ENCODE measurements at places on chromosomes 2 and 18.

DNA sequence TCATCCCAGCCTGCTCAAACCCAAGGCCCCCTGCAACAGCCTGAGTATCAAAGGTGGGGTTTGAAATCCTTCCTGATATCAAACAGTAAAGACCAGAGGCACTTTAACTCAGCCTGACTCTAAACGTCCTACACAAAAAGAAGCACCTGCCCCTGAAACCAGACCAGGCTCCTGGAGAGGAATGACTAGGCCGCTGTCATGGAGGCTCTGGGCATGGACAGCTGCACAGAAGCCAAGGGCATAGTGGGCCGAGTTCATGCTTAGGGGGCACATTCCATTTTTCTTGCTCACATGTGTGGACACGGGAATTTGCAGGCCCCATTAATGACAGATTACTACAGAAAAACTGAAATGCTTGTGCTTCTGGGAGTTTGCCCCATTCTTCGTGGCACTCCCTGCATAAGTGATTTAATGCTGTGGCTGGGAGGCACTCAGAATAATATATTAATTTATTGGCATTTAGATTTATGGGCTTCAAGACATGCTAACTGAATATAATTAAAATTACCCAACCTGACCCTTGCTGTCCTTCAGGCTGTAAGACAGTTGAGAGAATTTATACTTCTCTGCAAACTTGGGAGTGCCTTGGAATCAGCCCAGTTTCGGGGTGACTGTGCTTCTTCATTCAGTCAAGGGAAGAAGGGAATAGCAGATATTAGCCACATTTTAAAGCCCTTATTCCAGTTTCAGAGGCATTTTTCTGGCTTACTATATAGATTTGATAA is 105.5 kb downstream of the GYPC start:
- DNase-seq: no peak

- no peak for DNase-seq
These were observed 30.0 kb downstream of the CFAP221 start for GRCh38 chr2:119574108-119574815.

DNA sequence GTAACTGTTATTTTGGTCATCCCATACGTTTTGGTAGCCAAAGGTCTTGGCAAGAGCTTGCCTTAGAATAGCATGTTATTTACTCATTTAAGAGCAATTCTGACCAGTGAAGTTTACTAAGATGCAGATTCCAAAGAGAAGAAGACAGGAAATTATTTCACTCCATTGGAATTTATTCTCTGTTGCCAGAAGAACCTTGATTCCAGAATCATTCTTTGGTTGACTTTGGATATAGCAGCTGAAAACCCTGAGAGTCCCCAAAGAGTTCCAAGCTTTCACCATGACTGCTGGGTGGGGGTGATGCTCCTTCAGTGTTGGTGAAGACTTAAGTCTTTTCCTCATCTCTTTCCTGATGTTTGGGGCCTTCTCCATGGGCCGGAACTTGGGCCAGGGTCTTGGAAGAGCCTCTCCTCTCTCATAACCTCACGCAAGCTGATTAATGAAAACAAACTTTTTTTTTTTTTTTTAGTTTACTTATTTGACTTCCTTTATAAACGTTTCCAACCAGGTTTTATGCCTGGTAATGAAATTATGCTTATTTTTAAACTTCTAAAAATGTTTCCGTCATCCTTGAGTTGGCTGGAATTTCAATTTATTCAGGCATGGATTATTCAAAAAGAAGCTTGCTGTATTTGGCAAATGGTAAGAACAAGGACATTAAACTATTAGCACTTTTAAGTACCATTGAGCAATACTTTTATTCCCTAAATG is 192.0 kb downstream of the MTX2 start:
- DNase-seq: no peak

DNA sequence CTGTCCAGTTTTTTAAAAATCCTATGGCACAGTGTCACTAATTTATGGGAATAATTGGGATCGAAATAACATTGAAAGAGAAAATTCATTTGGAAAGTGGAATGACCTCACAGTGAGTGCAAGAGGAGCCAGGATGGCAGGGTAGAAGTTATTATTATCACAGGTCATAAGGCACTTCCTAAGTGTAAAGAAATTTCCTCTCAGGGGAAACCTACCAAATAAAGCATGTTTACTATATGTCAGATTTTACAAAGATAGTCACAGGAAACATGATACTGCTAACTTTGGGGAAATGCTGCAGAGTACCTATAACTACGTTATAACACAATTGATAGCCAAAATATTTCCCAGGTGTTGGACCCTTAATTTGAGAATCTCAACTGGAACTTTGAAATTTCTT is 226.3 kb upstream of the SMAD7 start:
- DNase-seq: no peak

- DNase-seq: no peak
These were observed 74.6 kb downstream of the ACAA2 start for GRCh38 chr18:49738721-49739120.

DNA sequence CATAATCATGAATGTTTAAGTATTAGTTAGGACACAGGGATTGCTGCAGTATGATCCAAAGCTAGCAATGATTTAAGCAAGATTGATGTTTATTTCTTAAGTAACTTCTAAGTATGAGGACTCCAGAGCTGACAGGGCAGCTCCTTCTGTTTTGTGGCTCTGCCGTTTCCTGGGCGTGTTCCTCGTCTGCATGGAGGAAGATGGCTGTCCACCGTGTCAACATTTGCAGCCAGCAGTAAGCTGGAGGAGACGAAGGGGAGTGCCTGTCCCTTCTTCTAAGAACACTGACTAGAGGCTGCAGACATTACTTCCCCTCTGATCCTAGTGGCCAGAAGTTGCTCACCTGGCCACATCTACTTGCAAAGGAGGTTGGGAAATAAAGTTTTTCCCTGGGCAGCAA is 144.1 kb downstream of the MYO1B start:
- DNase-seq: no peak

DNA sequence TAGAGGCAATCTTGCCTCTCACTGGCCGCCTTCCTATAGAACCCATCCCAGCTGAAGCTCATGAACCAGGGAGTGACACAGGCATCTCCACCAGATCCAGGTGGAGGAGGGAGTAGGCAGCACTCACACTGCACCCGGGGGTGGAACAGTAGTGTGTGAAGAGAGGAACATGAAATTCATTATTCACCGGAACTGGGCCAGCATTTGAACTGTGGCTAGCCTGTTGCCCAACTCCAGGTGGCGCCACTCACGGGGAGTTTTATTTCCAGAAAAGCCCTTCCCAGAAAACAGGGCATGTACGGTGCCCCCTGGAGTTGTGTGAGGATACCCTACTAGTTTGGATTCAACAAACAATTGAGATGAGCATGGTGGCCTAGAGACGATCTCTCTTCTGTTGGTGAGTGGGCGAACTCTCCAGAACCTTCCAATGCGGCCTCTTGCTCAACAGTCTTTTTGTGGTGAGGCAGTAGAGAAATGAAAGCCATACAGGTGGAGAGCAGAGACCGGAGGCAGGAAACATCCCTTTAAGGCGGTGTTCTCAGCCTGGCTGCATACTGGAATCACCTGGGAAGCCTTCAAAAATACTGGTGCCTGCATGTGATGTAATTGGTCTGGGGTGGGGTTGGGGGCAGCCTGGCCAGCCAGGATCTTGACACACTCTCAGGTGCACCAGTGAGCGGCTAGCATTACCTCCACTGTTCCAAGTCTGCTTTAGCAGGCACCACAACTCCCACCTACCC is 73.5 kb upstream of the NEDD4L start:
- DNase-seq: no peak

- no peak for DNase-seq
These were observed 55.0 kb upstream of the DAPL1 start for GRCh38 chr2:158740127-158740526.

- DNase-seq: no peak
These were observed 87.4 kb downstream of the GAREM1 start for GRCh38 chr18:32383050-32383819.

- DNase-seq: no peak
These were observed 27.4 kb downstream of the EVX2 start for GRCh38 chr2:176056406-176056805.

DNA sequence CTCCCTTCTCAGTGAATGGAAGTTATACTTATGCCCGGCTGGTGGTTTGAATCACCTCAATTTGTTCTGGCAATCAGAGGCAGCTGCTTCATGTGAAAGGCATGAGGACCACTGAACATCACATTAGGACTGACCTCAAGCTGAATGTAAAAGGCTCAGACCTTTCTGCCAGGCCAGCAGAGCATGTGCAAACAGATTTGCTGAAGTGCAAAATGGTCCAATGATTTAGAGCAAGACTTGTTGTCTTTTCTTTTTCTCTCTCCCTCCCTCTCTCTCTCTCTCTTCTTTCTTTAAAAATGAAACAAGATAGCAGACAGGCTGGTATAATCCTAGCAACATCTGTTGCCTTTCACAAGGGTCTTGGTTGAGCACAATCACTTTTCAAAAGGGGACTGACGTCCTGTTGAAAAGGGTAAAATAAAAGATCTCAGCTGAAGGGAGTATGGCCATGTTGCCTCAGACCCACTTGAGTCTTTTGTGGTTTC is 13.3 kb upstream of the CDH7 start:
- DNase-seq: no peak

DNA sequence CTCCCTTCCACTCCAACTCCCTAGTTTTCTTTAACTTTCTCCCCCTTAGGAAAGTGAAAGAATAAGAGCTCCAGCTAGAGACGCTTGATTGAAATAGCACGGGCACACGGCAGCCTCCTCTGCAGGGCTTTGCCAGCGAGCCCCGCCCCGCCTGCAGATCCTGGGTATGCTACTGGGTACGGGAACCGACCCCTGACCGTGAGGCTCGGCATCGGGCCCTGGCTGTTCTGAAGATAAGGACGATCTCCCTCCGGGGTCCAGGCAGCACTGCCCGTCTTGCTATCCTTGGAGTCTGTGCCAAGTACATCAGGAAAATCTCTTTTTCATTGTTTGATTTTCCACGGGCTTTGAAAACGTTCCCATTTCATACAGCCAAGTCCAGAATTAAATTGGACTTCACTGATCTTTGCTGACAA is 284.5 kb downstream of the MTX2 start:
- DNase-seq: no peak

- DNase-seq: no peak
These were observed 262.8 kb downstream of the PTH2R start for GRCh38 chr2:208669394-208669793.

DNA sequence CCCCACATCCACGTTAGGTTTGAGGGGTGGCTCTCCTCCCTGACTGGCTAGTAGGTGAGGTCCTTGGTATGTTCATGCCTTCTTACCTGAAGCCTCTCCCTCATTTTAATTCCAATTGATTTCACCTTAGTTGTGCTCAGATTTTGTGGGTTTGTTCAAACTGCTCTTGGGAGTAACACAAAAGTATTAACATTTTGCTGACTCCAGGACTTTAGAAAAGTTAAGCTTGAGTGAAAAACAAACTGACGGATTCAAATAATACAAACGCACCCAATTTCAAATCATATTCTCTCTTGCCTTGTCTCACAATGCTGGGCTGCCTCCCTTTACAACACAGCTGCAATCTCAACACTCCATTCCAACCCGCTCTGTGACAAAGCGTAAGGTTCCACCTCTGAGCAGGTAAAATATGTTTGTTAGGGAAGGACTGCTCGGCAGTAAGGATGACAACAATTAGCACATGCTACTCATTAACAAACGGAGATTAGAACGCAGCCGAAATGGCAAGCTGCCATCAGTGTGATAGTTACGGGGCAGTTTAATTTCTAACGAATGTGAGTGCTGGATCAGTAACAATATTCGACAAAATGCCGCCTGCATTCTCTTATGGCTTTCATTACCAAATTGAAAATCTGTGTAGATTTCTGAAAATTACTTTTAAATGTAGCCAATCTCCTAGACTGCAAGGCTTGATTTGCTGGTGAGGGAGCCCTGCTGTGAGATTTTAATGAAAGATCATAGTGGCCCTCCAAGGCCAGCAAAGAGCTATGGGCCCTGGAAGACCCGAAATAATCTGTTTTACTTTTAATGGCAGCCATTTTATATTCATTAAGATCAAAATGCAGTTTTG is 730.6 kb upstream of the FANCL start:
- DNase-seq: no peak

GRCh38 chr2:197079414-197079813 is 152.9 kb upstream of the PGAP1 start:
- no peak for DNase-seq

GRCh38 chr2:52518678-52519077 is 1248.9 kb upstream of the CHAC2 start:
- DNase-seq: no peak

GRCh38 chr18:28109781-28110560 is 67.0 kb downstream of the CDH2 start:
- DNase-seq: no peak

DNA sequence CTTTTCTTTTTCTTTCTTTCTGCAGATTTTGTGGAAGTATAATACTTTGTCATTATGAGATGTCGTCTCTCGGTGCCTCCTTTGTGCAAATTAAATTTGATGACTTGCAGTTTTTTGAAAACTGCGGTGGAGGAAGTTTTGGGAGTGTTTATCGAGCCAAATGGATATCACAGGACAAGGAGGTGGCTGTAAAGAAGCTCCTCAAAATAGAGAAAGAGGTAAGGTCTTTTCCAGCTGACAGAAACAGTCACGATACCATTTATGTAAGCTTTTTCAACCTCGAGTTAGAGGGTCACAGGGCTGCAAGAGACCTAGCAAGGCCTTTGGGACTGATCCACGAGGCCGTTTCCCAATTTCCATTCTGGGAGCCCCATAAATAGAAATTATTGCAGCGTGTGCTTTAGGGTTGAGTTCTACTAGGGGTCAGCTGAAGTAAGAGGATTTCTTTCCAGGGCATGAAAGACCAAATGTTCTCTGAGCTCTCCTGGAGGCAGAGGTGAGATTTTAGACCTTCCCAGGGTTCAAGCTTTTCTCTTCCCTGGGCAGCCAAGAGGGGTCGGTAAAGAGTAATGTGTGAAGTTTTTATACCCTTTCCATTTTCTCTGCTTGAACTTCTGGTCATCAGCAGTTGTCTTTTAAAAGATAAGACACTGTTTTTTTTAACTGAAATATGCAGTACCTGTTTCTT is 15.5 kb downstream of the MAP3K20 start:
- DNase-seq: no peak

- DNase-seq: no peak
These were observed 156.7 kb downstream of the EXOC6B start for GRCh38 chr2:72669121-72669520.

GRCh38 chr2:26710145-26710544 is 17.6 kb downstream of the KCNK3 start:
- no peak for DNase-seq

- no peak for DNase-seq
These were observed 7.4 kb downstream of the CNNM4 start for GRCh38 chr2:96768083-96768561.

All from HuH-7.5 (cell line).